ENCODE measurements at places on chromosomes 1 and 21. TPM values are rescaled to one million over a fixed set of nuclear protein-coding genes. Genes with fewer than 3 reads are reported as not detected.

GRCh38 chr1:96688767-96689166 is 32.8 kb upstream of the PTBP2 start:
- DNase-seq, result peak; percentile 25
- no peaks in the 10 kb centered on the region for H3K27me3 ChIP-seq
- no peaks in the 10 kb centered on the region for H3K4me1 ChIP-seq
- H3K4me3 ChIP-seq, result no peak overlapping the region

Gene DPT
- 12.3 TPM for total RNA-seq

DNA sequence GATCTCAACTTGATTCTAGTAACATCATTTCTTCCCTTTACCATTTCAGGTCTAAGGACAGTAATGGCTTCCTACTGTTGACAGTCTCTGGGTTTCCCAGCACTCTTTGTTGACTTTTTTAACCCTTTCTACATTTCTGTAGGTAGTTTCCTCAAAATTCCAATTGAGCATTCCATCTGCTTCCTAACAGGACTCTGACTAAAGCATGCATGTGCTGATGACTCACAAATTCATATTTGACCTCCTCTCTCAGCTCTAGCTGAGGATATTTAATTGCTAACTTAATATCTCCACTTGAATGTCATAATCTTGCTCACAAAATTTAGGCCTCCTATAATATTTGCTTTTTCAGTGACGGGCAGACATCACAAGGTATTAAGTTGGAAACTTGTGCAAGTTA is 93.3 kb upstream of the ZNHIT6 start:
- H3K4me3 ChIP-seq, result no peak overlapping the region
- H3K27me3 ChIP-seq, result no peaks in the 10 kb centered on the region
- no peak for DNase-seq
- no peaks in the 10 kb centered on the region for H3K36me3 ChIP-seq
- no peaks in the 10 kb centered on the region for H3K4me1 ChIP-seq

GRCh38 chr1:36182734-36183133 is 26.8 kb downstream of the MAP7D1 start:
- H3K4me1 ChIP-seq, result peaks cover 3% of the 10 kb centered on the region
- H3K36me3 ChIP-seq, result peaks cover 39% of the 10 kb centered on the region
- no peak overlapping the region for H3K4me3 ChIP-seq
- no peak for DNase-seq
- no peaks in the 10 kb centered on the region for H3K27me3 ChIP-seq
- H3K27ac ChIP-seq, result peak overlapping the region; percentile 37

DNA sequence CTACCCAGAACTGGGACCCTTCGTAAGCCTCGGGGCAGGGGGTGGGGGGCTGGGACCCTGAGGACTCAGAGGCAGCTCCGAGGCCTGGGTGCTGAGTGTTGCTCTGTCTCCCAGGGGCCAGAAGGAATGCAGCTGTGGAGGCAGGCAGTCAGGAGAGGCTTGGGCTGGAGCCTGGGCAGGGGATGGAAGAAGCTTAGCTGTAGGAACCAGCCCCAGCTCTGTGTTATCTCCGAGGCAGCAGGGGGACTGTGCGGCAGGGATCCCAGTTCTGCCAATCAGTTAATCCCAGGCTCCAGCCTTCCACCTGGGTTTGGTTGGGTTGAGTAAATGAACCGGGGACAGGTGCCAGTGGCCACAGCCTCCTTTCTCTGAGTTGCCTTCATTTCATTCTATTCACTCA is 8.2 kb upstream of the GRIK3 start:
- no peaks in the 10 kb centered on the region for H3K27me3 ChIP-seq
- DNase-seq, result no peak
- H3K4me3 ChIP-seq, result no peak overlapping the region
- no peaks in the 10 kb centered on the region for H3K36me3 ChIP-seq
- no peak overlapping the region for H3K27ac ChIP-seq
- H3K4me1 ChIP-seq, result no peaks in the 10 kb centered on the region

DNA sequence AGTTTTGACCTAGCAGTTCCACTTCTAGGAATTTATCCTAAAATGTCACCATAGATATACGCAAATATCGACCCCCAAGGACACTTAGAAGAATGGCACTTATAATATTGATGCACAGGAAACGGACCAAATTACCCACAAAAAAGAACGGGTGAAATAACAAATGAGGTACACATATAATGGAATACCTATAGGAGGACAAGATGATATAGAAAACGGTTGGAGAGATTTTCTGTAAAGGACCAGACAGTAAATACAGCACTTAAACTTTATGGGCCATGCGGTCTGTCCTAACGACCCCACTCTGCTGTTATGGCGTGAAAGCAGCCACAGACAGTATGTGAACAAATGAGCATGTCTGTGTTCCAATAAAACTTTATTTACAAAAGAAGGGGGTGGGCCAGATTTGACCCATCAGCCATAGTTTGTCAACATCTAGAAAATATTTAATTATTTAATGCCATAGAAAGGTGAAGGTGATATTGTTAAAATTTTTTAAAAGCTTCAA is 2.4 kb downstream of the TMPRSS3 start:
- no peaks in the 10 kb centered on the region for H3K36me3 ChIP-seq
- H3K4me3 ChIP-seq, result no peak overlapping the region
- peaks cover 19% of the 10 kb centered on the region for H3K4me1 ChIP-seq
- H3K27me3 ChIP-seq, result no peaks in the 10 kb centered on the region
- no peak for DNase-seq
- H3K27ac ChIP-seq, result no peak overlapping the region

Gene PRAMEF10
- total RNA-seq, result not detected

DNA sequence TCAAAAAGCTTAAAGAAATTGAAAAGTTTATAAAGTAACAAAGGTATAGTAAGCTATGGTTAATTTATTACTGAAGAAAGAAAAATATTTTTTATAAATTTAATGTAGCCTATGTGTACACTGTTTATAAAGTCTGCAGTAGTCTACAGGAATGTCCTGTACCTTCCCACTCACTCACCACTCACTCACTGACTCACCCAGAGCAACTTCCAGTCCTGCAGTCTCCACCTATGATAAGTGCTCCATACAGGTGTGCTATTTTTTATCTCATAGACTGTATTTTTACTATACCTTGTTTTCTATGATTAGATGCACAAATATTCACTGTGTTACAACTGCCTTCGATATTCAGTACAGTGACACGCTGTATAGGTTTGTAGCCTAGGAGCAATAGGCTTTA is 106.6 kb downstream of the NR5A2 start:
- no peak overlapping the region for H3K4me3 ChIP-seq
- no peak overlapping the region for H3K27ac ChIP-seq
- no peaks in the 10 kb centered on the region for H3K27me3 ChIP-seq
- H3K4me1 ChIP-seq, result peaks cover 9% of the 10 kb centered on the region
- no peaks in the 10 kb centered on the region for H3K36me3 ChIP-seq

DNA sequence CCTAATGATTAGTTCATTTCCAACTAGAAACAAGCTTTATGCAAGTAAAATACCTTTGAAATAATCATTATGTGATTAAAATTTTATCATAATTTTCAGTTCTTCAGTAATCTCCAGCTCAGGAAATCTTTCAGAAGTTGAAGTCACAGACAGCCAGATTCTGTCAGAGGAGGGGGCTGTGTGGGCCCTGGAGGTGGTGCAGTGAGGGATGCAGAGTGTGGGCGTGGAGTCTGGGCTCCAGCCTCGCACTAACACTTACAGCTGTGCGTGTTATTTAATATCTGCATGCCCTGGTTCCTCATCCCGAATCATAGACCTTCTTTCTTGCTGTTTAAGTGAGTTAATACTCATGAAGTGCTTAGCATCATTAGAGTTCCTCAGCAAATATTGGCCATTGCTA is 23.9 kb downstream of the WDR64 start:
- no peak overlapping the region for H3K27ac ChIP-seq
- DNase-seq, result no peak
- no peaks in the 10 kb centered on the region for H3K4me1 ChIP-seq
- H3K27me3 ChIP-seq, result no peaks in the 10 kb centered on the region

Gene RPTN
- total RNA-seq, result not detected

Gene S100A14
- total RNA-seq, result 125 TPM

DNA sequence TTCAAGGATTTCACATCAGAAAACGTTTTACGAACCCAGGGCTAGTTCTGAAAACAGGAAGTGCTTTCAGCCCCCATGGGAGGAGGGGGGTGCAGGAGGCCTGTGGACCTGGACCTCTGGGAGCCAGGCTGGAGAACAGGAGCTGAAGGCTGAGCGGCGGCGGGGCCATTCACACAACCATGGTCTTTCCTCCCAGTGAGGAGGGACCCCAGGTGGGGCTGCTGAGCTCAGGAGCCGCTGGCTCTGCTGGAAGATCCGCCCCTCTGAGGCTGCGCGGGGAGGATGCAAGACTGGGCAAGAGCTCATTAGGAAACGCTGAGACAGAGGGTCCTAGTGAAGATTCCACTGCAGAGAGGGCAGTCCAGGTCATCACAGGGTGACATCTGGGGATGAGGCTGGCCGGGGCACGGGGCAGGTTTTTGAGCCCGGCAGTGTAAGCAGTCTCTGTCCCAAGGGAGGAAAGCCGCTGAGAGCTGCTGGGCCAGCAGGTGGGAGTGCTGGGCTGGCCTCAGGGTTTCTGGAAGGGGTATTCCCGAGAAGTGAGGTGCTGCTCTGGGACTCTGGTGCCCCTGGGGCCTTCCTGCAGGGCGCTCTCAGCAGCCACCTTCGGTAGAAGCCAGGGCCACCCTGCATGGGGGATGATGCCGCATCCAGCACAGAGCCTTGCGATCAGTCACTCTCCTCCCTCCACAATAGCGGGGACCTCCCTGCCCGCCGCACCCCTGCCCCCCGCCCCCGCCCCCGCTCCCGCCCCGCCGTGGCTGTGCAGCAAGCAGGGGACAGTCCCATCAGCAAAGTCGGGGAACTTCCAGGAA is 7.5 kb downstream of the MX2 start:
- DNase-seq, result peak; percentile 65
- H3K27ac ChIP-seq, result peak overlapping the region; percentile 52
- H3K4me1 ChIP-seq, result peaks cover 8% of the 10 kb centered on the region
- H3K4me3 ChIP-seq, result peak overlapping the region; percentile 46
- H3K27me3 ChIP-seq, result no peaks in the 10 kb centered on the region
- H3K36me3 ChIP-seq, result no peaks in the 10 kb centered on the region

Gene RGS4
- total RNA-seq, result not detected

GRCh38 chr1:96388421-96389310 is 332.9 kb upstream of the PTBP2 start:
- no peak for DNase-seq
- no peaks in the 10 kb centered on the region for H3K36me3 ChIP-seq
- no peak overlapping the region for H3K27ac ChIP-seq
- no peak overlapping the region for H3K4me3 ChIP-seq
- no peaks in the 10 kb centered on the region for H3K4me1 ChIP-seq

DNA sequence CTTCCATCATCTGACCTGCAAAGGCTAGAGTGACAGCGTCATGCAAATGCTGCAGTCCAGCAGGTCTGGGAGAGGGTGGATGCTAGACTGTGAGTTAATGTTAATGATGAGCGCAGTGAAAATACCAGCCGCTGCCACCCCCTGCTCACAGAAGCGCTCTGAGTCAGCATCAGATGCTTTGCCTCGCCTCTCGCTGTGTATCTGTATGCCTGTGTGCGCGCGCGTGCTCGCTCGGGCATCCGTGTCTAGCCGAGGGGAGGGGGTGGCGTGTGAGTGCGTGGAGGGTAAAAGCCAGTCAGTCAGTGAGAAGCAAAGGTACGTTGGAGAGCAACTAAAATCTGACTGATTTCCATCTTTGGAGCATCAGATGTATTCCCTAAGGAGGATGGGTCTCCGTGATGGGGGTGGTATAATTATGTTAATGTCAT is 858.7 kb downstream of the USP25 start:
- peak; percentile 55 for DNase-seq
- H3K27ac ChIP-seq, result peak overlapping the region; percentile 63
- no peaks in the 10 kb centered on the region for H3K4me1 ChIP-seq
- H3K4me3 ChIP-seq, result peak overlapping the region; percentile 30

Gene IFI6
- 264 TPM for total RNA-seq

Gene PLEKHN1
- total RNA-seq, result 1.5 TPM

- no peak overlapping the region for H3K4me3 ChIP-seq
- no peak overlapping the region for H3K27ac ChIP-seq
- H3K4me1 ChIP-seq, result no peaks in the 10 kb centered on the region
- no peak for DNase-seq
- no peaks in the 10 kb centered on the region for H3K36me3 ChIP-seq
Measured at GRCh38 chr1:112146201-112146715, 156.8 kb upstream of the KCND3 start.

GRCh38 chr1:175364424-175365076 is 172.0 kb upstream of the KIAA0040 start:
- no peak overlapping the region for H3K27ac ChIP-seq
- no peak overlapping the region for H3K4me3 ChIP-seq
- H3K36me3 ChIP-seq, result no peaks in the 10 kb centered on the region
- H3K4me1 ChIP-seq, result no peaks in the 10 kb centered on the region
- no peaks in the 10 kb centered on the region for H3K27me3 ChIP-seq
- DNase-seq, result no peak

DNA sequence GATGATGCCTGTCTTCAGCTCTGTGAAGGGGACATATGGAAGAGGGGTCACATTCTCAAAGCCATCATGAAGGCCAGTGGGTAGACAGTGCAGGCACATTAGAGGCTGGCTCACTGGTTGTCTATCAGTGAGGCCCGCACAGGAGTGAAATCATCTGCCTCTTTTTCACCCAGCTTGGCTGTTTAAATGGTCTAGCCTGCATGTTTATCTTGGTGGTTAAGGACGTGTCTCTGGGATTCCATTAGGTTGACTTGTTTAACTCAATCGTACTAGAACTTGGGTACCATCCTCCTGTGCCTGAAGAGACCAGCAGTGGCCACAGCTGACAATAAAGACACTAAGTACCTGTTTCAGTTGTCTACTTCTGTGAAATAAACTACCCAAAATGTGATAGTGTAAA is 219.3 kb downstream of the PLPP3 start:
- no peak overlapping the region for H3K27ac ChIP-seq
- DNase-seq, result no peak
- no peak overlapping the region for H3K4me3 ChIP-seq
- no peaks in the 10 kb centered on the region for H3K27me3 ChIP-seq

Gene GUCA2B
- not detected for total RNA-seq

DNA sequence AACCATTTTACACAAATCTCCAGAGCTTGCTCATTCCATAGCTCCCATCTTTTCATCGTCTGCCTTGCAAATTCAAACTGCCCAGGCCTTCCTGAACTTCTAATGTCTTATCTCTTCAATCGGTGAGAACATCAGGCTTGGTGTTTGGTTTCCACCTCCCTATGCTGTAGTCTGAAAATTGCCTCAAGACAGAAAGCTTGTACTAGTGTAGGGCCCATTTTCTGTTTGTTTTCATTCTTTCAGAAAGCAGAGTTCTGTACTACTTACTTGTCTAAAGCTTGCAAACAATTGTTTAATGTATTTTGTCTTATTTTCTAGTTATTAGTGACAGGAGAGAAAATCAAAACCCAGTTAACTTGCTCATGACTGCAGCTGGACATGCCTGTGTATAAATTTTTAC is 16.8 kb downstream of the HOOK1 start:
- DNase-seq, result no peak
- no peaks in the 10 kb centered on the region for H3K27me3 ChIP-seq

Gene SPATA17
- total RNA-seq, result 0.63 TPM

DNA sequence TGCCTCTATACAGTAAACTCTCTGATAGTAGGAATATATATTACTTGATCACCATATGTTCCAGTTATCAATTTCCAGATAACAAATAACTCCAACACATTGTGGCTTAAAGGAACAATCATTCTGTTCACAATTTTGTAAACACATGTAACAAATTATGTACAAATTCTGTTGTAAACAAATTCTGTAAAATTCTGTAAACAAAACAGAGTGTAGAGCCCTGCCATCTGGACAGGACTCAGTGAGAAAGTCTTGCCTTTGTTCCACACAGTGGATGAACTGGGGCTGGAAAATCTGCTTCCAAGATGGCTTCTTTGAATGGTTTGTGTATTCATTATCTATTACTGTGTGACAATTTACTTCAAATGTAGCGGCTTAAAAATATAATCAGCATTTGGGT is 69.0 kb upstream of the LRRC7 start:
- H3K36me3 ChIP-seq, result no peaks in the 10 kb centered on the region
- H3K4me3 ChIP-seq, result no peak overlapping the region

- no peaks in the 10 kb centered on the region for H3K27me3 ChIP-seq
- H3K4me3 ChIP-seq, result no peak overlapping the region
- H3K27ac ChIP-seq, result no peak overlapping the region
- DNase-seq, result no peak
Measured at GRCh38 chr1:245043611-245043940, 111.2 kb upstream of the KIF26B start.
